ENCODE measurements at places on chromosomes 7 and 10.

GRCh38 chr7:32879460-32879859 lies 12.1 kb downstream of the KBTBD2 start:
- DNase-seq, result peak; percentile 39

GRCh38 chr10:99709480-99710229 lies 22.3 kb downstream of the COX15 start:
- DNase-seq, result peak; percentile 79

DNA sequence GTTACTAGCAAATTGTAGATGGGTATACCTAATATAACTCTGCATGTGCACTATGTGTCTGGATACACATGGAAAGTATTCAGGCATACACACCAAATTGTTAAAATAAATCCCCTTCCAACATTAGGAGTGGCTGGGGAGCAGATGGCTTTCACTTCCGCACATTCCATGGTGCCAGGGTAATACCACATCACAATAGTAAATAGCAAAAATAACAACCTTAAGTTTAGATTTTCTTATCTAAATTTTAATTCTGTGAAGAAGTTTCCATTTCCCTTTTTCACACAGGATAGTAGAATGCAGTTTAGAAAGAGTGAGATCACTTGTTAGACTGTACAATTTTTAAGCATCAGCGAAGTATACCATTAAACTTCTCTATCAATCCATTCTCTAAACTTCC lies 5.8 kb upstream of the ALOX5 start:
- no peak for DNase-seq

- no peak for DNase-seq
Measured at GRCh38 chr10:128573281-128573845, 447.1 kb upstream of the MKI67 start.

- peak; percentile 53 for DNase-seq
Measured at GRCh38 chr7:146116521-146117222, at the start of gene CNTNAP2. Gene CNTNAP2 (plus strand): TSS chr7:146116801. CDS start chr7:146116877, 76 bp downstream.

All from mesenchymal stem cell (in vitro differentiated cells and primary cell).